Hippocampal formation (tissue), 2 donors: ENCODE measurements at places on chromosomes 1 and 21.

GRCh38 chr1:197374428-197374827, 106.4 kb downstream of the CRB1 start:
- DNase-seq = no peak

GRCh38 chr1:97424209-97424608, 496.6 kb downstream of the DPYD start:
- no peak for DNase-seq

GRCh38 chr1:34928699-34929496, 552 bp downstream of the DLGAP3 start:
- DNase-seq = no peak

DNA sequence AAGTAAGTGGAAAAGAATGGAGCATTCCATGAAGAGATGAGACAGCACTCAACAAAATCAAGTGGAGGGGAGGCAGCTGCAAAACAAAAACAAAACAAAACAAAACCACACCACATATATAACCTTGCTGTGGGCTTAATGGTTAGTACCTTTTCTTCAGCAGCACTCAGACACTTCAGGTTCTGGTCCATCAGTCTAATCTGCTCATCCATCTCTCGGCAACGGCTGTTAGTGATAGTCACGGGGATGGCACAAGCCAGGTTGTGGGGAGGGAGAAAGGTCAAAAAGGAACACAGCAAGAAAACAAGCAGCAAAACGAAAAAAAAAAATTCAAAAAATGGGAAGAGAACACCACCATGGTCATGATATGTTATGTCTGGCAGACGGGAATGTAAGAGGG, 17.0 kb upstream of the NUP210L start:
- DNase-seq = no peak

DNA sequence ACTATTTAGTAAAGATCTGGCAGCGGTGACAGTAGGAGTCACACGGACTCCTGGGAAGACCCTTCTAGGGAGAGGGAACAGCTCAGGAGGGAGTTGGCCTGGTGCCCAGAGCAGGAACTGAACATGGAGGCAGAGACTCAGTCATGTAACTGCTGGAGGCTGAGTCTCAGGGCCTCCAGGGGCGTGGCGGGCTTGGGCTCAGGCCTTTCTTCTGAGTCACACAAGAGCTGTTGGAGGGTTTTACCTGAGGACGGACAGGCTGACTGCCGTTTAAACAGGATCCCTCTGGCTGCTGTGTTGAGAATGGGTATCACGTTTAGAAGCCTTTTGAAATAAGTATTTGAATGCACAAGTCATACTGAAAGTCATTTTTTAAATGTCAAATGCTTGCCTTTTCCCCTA, 7.2 kb upstream of the ETS2 start:
- no peak for DNase-seq

DNA sequence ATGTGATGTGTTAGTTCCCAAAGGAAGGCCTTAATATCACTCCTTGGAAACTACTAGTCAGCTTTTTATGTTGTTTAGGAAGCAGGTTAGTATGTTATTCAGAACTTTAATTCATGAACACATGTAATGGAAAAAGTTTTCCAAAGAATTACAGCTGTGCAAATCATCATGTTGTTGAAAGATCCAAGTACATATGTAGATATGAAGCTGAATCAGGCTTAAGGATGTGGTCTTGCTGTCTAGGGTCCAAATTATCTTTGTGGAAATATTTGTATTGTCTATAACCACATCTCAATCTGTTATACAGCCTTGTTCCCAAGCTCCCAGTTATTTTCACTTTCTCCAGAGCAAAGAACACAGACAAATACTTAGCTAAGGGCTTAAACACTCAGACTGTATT, 231.6 kb downstream of the TPR start:
- DNase-seq = no peak

- no peak for DNase-seq
These were observed 12.9 kb upstream of the ACTN2 start for GRCh38 chr1:236673289-236673919.

DNA sequence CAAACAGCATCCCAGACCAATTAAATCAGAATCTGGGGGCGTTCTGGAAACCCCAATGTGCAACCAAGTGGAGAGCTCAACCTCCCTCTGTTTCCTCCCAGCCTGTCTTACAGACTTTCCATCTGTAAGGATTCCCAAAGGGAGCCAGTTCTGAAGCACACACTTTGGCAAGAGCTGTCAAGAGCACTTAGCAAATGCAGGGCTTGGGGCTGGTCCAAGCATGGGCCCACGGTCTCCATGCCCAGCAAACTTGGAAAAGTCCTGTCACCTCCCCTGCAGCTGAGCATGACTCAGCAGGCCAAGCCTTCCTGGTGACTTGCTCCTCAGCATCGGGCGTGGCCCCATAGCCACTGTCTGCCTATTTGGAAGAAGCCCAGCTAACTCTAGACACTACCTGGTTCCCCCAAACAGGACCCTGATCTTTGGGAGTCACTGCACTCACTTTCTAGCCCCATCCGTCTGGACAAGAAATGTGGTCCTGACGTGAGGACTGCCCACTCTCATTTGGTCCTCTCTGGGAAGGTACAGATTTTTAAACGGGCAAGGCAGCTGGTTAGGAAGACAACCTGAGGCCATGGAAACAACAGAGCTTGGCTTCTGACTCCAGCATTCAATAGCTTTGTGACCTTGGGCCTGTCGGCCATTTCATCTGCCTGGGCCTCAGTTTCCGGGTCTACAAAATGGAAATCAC, 16.9 kb downstream of the SLC2A1 start:
- peak; percentile 51 for DNase-seq

- no peak for DNase-seq
These were observed 7.8 kb downstream of the SNAP47 start for GRCh38 chr1:227742738-227743715.

- no peak for DNase-seq
These were observed 3.8 kb downstream of the TFF2 start for GRCh38 chr21:42346866-42347600.

DNA sequence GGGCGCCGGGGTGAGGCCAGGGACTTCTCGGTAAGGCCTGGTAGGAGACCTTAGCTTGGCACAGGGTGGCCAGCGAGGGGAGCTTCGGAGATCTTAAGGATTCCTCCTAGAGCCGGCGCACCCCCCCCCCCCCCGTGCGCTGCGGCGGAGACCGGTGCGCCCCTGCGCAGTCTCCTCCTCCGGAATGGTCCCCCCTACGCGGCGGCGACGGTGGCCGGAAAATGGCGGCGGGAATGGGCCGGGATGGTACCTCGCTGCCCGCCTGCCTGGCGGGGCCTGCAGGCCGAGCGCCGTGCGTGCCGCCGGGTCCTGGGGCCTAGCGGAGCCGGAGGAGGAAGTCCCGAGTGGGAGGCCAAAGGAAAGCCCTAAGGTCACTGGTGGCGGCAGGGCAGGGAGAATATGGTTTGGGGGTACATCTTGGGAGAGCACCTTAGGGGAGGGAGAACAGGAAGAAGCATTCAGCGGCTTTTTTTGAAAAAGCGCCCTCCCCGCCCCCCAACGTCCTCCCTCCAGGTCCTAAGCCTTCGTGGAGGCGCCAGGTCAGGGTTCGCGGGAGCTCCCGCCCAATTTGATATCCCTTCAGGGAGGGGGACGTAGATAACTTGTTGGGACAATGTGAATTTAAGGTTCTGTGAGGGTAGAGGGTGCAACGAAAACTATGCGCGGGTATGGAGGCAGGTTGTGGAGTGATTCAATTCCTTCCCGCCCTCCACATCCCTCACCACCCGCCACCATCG, 429 bp downstream of the SRRM1 start:
- DNase-seq = no peak

GRCh38 chr21:45973475-45974072, 8.0 kb upstream of the COL6A1 start:
- DNase-seq = no peak

- DNase-seq = no peak
These were observed 26.3 kb upstream of the CYP4B1 start for GRCh38 chr1:46772571-46772970.

DNA sequence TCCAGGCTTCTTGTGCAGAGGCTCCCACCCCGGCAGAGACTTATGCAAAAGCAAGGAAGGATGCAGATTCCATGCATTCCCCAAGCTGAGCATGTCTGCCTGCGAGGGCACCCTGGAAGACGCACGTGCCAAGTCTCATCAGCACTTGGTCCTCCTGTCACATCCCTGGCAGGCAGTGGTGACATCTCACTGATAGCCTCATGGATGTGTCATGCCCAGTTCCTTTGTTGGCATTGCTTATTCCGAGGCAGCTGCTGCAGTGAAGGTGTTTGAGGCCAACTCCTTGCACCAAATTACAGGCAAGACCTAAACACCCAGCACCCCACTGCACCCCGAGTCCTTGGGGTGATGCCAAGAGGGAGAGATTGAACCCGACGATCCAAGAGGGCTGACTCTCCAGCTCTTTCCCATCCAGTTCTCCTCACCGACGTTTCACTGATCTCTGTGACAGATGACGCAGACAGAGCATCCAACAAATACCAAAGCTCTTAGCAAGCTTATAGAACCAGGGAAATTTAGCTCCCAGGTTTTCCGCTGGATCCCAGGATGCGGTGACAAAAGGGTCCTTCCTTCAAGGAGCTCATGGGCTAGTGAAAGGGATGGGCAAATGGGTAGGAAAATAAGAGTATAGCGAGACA, 611.1 kb downstream of the AJAP1 start:
- no peak for DNase-seq

- DNase-seq = no peak
These were observed 104.1 kb downstream of the SLC25A24 start for GRCh38 chr1:108096089-108096488.

- no peak for DNase-seq
These were observed 88.7 kb upstream of the SIM2 start for GRCh38 chr21:36610201-36610600.

- DNase-seq = no peak
These were observed 4.9 kb downstream of the LBR start for GRCh38 chr1:225422795-225423517.

DNA sequence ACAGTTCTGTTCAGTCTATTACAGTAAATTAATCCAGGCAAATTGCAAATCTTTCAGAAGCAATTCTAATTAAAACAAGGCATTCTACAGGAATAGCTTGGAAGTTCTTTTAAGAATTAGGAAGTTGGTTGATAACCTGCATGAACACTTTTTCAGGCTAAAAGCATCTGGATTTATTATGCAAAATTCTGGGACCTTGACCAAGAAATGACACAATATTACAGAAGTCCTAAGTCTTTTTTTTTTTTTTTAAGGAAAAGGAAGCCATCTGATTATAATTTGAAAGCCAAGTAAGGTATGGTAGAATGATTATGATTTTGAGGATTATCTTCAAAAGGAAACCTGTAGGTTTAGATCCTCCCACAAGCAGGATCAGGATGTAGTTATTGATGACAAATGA, 74.7 kb upstream of the KCNK2 start:
- no peak for DNase-seq

DNA sequence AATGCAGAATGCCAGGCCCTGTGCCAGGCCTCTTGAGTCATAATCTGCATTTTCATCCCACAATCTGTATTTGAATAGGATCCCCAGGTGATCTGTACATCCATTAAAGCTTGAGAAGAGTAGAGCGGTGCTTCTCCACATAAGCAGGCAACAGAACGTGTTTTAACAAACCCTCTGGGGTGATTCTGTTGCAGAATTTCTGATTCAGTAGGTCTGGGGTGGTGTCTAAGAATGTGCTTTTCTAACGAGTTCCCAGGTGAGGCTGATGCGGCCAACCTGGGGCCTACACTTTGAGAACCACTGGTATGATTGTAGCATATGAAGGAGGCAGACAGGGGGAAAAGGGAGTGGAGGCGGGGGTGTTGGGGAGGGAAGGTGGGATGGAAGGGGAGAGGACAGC, 78.4 kb upstream of the POU3F1 start:
- no peak for DNase-seq

DNA sequence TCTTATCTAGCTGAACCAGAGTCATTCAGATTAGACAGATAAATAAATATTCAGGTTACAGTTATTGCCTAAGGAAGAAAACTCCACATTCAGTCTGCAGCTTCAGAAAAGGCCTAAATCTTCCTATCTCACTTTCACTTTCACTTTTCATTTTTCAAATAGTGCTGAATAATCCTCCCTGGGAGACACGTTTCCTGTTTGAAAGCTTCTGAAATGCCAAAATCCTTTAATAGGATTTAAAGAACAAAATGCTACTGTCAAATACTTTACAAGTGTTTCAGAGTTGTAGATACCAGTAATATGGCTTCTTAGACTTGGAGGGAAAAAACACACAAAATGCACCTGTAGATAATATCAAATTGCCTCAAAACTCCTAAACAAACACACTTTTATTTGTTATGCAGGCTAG, 3.9 kb downstream of the PSMB2 start:
- peak; percentile 26 for DNase-seq

GRCh38 chr1:91673613-91674012, 173.0 kb downstream of the CDC7 start:
- no peak for DNase-seq

DNA sequence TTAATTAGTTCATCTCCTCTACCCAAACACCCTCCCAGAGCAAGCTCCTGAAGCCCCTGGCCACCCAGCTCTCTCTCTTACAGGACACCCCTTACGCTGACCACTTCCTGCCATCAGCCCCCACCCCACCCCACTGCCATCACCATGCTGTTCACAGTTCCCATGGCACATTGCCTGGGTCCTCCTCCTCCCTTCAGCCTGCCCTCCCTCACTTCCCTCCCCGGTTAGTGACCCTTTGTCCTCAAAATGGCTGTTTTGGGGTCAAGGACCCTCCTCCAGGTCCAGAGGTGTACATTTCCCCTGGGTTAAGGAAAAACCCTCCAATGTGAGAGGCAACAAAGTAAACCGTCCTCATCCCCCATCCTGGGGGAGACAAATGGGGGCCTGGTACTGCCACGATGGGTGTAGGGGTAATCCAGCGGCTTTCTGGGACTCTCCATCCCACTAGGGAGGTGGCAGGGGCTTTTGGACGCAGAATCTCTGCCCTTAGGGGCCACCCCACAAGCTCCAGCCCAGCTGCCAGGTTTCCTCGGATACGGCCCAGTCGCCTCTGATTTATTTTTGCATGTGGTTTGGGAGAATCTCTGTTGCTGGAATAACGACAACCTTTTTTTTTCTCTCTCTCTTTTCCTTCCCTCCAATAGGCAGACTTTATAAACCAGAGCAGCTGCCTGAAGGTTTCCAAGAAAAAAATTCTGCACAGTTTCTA, 8.5 kb downstream of the CAMK2N1 start:
- peak; percentile 9 for DNase-seq

GRCh38 chr21:45142469-45143308, 68.3 kb downstream of the ADARB1 start:
- no peak for DNase-seq

GRCh38 chr1:154316704-154317103, 4.2 kb upstream of the AQP10 start:
- no peak for DNase-seq

- DNase-seq = no peak
These were observed 105.4 kb downstream of the SLC45A1 start for GRCh38 chr1:8423269-8423691.

GRCh38 chr1:228393811-228394570, 12.6 kb downstream of the TRIM11 start:
- DNase-seq = no peak
